ENCODE measurements at places on chromosomes 4 and X. TPM values are rescaled to one million over a fixed set of nuclear protein-coding genes. Genes with fewer than 3 reads are reported as not detected.

The NEXMIF gene
- total RNA-seq: under 0.01 TPM

The GATA1 gene
- total RNA-seq: not detected

GRCh38 chrX:54181202-54181953 lies 1.7 kb downstream of the FAM120C start:
- DNase-seq: no peak

GRCh38 chrX:21590012-21590776 lies 67.9 kb downstream of the KLHL34 start:
- DNase-seq: no peak

GRCh38 chr4:94410678-94411206 lies 41.0 kb upstream of the PDLIM5 start:
- no peak for DNase-seq

All from pulmonary artery endothelial cell (primary cell).